ENCODE measurements at places on chromosomes 5 and 9.

DNA sequence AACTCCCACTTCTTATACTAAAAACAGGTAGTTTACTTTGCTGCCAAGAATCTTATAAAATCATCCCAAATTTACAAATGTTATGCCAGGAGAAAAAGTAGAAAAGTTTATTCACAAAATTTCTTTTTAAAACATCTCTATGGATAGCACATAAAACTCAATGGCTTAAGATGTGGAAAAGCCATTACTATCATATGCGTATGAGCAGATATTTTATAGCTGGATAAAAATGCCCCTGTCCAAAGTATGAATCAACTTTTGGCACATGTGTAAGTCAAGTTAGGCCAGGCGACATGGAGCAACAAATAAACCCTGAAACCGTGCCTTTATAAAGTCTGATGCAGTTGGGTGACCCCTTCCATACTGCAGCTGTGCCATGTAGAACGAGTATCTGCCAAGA, 38.6 kb upstream of the FBP1 start:
- DNase-seq = no peak

DNA sequence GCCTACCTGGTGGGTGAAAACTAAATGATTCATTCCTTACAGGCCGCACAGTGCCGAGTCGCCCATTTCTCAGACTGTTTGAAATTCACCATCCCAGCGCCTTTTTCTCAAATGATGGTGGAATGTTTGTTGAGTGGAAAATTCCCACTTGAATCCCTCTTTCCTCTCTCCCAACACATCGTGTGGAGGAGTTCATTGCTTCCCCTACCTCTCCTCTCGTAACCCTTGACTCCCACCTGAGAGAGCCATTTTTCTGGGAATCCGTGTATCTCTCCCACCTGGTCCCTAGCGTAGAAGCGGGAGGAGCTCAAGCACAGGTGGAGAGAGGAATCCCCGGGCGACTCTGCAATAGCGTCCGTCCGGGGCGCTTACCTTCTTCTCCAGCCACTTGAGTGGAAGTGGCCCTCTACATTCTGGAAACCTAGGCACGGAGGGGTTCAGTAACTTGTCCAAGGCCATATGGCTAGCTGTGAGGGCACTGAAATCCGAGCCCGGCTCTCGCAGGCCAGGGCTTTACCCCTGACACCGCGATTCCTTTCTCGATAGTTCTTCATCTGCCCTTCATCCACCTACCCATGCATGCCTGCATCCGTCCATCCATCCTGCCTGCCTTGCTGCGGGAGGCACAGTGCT, 683 bp downstream of the OSMR start:
- DNase-seq = no peak

DNA sequence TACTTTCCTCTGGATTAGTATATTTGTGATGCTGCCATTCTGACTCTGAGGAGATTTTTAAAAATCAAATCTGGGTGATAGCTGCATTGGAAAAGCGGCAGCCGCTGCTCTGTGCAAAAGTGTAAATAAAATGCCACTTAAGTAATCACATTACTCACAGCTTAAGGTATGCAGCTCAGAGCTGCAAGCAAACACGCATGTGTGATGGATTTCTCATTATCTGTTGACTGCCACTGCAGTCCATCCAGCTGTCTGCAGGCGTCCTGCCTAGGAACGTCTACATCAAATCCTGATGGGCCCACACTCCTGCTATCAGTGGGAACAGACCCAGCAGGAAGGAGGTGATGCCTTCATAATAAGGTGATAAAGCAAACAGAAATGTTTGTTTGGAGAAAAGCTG, 216.9 kb downstream of the SPOCK1 start:
- DNase-seq = no peak

GRCh38 chr9:109017061-109017460, 3.8 kb upstream of the CTNNAL1 start:
- DNase-seq = no peak

DNA sequence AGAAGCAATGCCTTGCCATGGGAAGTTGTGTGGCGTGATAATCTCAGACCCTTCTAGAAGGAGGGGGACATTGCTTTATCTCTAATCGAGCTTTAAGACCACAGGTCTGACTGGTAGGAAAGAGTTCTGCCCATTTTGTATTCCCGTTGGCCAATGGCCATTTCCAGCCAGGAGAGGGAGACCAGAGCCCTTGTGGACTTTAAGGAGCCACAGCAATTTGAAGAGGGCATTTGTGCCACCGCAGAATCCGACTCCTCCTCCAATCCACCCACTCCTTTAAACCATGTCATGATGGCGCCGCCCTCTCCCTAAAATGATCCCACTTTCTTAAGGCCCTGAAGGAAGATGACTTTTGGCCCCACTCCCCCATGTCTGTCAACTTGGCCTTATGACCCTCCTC, 560.5 kb upstream of the ADAMTS16 start:
- DNase-seq = no peak

DNA sequence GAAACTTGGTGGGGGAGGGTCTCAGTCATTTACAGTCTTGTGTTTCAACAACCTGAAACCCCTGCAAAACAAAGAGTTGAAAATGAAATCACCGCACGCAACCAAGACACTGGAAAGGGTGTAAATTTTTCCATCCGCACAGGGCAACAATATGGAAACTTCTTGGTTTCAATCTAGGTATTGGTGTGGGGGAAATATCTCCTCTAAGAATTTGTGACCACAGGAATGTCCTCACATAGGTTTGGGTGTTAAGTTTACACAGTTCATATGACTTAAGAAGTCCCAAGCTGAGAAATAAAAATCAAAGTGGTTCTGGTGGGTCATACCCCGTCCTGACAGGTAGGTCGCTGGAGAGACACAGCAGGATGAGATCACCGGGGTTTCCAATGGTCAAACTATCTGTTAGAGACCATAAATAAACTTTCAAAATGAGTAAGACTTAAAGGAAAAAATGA, 51.9 kb upstream of the PIP5K1B start:
- DNase-seq = no peak

GRCh38 chr9:2824564-2824963, 19.3 kb downstream of the PUM3 start:
- DNase-seq = peak; percentile 46

- DNase-seq = no peak
Observed at GRCh38 chr5:127723571-127723970, 20.4 kb downstream of the CCDC192 start.

- no peak for DNase-seq
Observed at GRCh38 chr9:121340676-121341392, 29.2 kb downstream of the STOM start.

GRCh38 chr9:7238247-7238637, 480.5 kb downstream of the KDM4C start:
- no peak for DNase-seq

DNA sequence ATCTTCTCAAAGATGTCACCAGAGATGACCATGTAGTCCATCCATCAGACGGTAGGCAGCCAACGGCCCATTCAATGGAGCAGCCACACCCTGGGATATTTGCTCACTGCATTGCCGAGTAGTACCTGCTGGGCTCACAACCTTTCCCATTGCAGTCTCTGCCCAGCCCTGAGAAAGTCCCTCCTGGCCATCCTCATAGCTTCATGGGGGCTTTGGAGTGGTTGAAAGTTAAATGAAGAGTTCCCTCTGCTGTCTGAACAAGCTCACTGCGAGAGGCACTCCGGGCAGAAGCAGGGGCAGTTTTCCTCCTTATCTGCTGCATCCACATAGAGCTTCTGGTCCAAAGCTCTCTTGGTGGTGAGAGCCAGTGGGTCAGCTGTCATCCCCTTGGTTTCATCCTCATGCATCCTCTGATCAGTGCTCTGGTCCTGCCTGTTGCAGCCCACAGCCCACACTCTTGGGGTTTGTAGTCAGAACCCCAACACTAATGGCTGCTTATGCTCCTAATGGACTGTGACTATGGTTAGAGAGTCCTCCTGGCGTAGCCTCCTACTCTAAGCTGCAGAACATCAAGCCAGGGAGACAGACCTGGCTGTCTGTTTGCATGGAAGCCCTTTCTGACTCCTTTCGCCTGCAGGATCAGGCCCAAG, 23.3 kb downstream of the TNFSF8 start:
- no peak for DNase-seq

- peak; percentile 30 for DNase-seq
Observed at GRCh38 chr5:160470437-160471361, 49.0 kb downstream of the PTTG1 start.

DNA sequence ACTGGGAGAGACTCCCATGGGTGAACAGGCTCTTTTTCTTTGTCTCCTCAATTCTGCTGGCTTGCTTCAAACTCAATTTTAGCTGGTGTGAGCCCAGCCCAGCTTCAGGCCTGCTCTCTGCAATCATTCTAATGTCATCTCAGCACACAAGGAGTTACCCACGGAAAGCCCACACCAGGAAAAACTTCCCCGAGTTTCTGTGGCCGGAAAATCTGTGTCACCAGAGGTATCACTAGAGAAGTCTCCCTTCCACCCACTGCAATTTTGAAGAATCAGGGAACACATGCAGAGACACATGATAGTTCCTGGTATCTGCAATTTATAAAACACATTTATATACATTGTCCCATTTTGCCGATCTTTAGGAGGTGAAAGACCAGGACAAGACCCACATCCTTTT, 13.5 kb upstream of the NDFIP1 start:
- DNase-seq = no peak

DNA sequence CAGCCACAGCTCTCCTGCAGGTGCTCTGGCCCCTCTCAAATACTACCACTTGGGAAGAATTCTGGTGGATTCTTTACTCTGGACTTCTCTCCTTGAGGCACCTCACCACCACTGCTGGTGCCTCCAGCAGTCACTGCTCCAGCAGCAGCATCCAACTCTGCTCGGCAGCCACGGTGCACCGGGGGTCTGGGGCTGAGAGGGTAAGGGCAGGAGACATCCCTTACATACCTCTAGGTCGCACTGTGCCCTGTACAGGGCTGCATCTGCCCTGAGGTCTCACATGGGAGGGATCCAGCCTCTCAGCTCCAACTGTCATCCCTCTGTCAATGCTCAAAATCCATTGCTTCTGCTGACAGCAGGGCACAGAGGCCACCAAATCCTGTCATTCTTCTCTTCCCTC, 588.2 kb downstream of the CDK5RAP2 start:
- DNase-seq = no peak

DNA sequence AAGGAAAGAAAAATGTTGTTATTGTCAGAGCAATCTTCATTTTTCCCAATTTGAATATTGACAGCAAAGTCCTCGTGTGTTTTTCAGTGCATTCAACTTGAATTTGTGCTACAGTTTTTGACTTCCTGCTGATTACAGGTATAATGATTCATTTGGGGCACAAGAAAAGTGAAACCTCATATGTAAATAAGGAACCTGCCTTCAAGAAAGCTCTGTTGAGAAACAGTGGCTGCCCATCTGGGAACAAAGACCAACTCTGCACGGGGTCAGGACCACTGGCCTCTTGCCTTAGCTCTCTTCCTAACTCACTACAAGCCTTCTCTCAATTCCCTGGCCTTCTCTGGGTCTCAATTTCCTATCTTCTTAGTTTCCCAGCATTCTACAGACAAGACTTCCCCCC, 21.0 kb downstream of the TIMD4 start:
- no peak for DNase-seq

GRCh38 chr5:106312360-106312759, 1358.4 kb downstream of the EFNA5 start:
- no peak for DNase-seq

DNA sequence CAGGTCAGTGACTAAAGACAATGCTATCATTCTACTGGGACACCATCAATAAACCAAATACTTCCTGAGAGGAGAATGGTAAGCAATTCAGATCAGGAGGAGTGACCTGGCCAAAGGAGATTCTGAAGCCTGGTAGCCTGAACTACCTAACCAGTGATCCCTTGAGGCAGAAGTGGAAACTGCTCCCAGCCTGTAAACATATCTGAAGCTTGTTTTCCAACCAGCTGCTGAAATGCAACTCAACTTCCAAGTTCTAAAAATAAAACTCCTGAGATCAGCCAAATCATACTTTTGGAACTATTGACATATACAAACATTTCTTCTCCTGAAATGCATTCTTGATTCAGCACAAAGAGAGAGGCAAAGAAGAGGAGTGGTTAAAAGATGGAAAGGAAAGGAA, 204.1 kb downstream of the EBF1 start:
- no peak for DNase-seq

GRCh38 chr9:131366761-131367401, 27.0 kb upstream of the PRRC2B start:
- DNase-seq = no peak

- DNase-seq = no peak
Observed at GRCh38 chr5:150801117-150801927, 22.8 kb downstream of the SMIM3 start.

- no peak for DNase-seq
Observed at GRCh38 chr5:37751227-37751626, 88.6 kb downstream of the GDNF start.

DNA sequence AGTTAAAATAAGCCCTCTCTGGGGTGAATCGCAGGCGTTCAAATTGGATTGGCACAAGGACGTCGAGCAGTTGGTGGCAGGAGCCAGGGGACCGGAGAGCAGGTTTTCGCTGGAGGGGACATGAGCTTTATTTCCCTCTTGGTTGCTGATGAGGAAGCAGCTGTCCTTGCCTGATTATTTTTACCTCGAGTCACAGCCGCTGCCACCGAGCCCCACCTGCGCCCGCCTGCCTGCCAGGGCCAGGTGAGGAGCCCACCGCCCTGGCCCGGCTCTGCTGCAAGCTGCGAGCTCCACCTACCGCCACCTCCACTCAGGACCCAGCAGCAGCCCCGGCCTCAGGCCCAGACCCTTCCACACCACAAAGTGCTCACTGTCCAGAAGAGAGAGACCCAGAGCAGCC, 9.0 kb upstream of the ADGRD2 start:
- no peak for DNase-seq

DNA sequence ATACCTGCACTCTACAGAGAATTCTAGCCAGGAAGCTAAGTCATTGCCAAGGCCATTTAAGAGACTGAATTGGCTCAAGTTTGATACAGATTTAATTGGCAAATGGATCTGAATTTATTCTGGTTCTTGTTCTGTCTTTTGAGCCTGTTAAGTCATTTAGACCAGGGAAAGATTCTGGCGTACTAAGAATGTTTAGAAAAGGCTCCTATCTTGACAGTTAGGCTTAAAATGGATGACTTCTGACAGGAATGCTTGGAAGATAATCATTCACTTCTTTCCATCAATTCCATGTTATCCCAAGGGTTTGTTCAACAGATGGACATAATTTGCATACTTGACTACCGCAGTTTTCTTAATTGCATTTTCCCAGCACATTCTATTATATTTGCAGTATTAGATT, 376.6 kb downstream of the PTPRD start:
- DNase-seq = no peak

DNA sequence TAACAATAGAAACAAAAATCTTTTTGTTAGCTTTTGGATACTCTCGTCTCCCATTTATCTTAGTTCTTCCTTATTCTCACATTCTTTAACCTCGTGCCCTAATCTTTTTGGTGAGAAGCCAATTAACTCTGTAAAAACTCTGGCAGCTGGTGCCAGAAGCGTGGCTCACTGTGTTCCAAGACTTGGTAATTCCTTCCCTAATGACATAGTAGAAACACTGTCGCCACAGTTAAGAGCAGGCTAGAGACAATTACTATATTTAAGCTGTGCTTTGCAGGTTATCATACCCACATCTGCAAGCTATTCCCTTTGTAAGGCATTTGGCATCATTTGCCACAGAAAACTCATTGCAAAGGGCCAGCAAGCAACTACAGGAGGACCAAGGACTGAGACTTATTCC, 160.9 kb upstream of the PIK3R1 start:
- DNase-seq = no peak

Data from right cardiac atrium (tissue), 5 donors.